ENCODE measurements at places on chromosomes 11 and 22. TPM values are rescaled to one million over a fixed set of nuclear protein-coding genes. Genes with fewer than 3 reads are reported as not detected.
A peak's percentile ranks its signal among the peaks of the same experiment; 100 is the strongest.

Gene INPP5J
- 0.16 TPM for total RNA-seq

Gene DDTL
- total RNA-seq, result 3.1 TPM

Gene PHRF1
- 42.7 TPM for total RNA-seq

Gene P2RY6
- 0.22 TPM for total RNA-seq

Gene PGR
- total RNA-seq, result not detected

Gene OR6X1
- total RNA-seq, result not detected

Gene OR8G5
- total RNA-seq, result not detected

Gene EWSR1
- 382 TPM for total RNA-seq

Gene KREMEN1
- not detected for total RNA-seq

Gene ATP5MG
- 230 TPM for total RNA-seq

DNA sequence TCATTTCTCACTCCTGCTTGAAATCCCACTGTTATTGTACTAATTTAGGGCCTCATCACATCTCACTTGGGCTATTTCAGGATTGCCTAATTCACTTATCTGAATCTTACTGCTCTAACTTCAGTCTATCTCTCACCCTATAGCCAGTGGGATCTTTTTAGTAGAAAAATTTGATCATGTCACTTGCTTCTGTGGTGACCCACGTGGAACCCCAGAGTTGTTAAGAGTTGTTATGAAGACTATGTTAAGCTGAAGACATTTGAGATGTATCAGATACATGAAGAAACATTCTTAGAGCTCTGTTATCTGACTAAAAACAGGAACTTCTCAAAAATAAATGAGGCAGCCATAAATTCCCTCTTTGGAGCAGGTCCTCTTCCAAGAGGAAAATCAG is 1375.6 kb upstream of the TENM4 start:
- peaks cover 22% of the 10 kb centered on the region for H3K4me1 ChIP-seq
- no peaks in the 10 kb centered on the region for H3K27me3 ChIP-seq
- peak overlapping the region; percentile 83 for H3K27ac ChIP-seq

GRCh38 chr11:22337596-22338485 is at the start of gene SLC17A6:
Gene SLC17A6 (plus strand): TSS chr11:22338381. CDS start chr11:22338534, 153 bp downstream.
- H3K27ac ChIP-seq, result no peak within 1 kb of the TSS
- no peaks in the 10 kb centered on the region for H3K36me3 ChIP-seq
- no peak within 1 kb of the TSS for H3K4me3 ChIP-seq
- DNase-seq, result no peak

DNA sequence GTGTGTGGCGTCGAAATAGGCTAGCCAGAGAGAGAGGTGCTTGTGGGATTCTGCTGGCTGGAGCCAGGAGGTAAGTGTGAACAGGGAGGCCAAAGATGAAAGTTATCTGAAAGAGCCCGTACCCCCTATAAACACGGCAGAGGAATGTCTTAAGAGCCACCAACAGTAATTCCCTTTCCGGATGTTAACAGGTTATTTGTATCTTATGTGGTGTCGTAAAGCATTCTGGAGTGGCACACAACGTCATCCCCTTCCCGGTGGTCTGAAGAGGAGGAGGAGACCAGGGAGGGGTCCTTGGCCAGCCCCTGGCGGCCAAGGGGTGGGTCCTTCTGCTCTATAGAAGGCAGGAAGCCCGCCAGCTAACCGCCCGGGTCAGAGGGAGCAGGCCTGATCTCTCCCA is 39.5 kb downstream of the MACROD1 start:
- no peaks in the 10 kb centered on the region for H3K36me3 ChIP-seq
- no peak for DNase-seq
- no peak overlapping the region for H3K27ac ChIP-seq
- peaks cover 2% of the 10 kb centered on the region for H3K27me3 ChIP-seq
- H3K4me3 ChIP-seq, result no peak overlapping the region
- H3K4me1 ChIP-seq, result no peaks in the 10 kb centered on the region

- H3K27me3 ChIP-seq, result peaks cover 10% of the 10 kb centered on the region
- H3K4me1 ChIP-seq, result peaks cover 4% of the 10 kb centered on the region
- H3K36me3 ChIP-seq, result no peaks in the 10 kb centered on the region
- no peak overlapping the region for H3K4me3 ChIP-seq
- DNase-seq, result no peak
- no peak overlapping the region for H3K27ac ChIP-seq
These were observed 20.7 kb upstream of the NFAM1 start for GRCh38 chr22:42452916-42453315.

DNA sequence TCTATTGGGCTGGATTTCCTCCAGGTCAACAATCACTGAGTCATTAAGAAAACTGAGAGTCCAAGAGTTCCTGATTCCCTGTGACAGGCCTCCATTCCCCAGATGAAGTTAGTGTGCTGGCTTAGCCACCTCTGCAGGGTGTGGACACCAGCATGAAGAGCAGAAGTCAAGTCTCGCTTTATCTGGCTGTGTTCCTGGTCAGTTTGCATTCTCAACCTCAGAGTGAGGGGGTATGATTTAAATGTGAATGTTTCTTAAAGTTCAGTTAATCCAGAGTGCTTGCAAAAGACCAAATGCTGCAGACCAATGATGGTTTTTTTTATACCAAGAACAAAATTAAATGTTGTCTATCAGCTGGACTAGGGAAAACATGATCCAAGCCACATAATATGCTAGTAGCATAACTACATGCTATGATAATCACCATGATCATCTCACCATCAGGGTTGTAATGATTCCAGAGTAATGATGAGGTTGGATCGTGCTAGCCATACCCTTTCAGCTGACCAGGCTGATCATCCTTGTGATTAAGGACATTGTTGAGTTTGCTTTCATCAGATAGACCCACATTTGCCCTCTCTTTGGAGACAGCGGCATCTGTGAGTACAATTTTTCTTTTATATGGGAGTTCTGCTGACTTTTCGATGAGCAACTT is 145.8 kb upstream of the ARHGAP20 start:
- H3K27ac ChIP-seq, result no peak overlapping the region
- no peaks in the 10 kb centered on the region for H3K27me3 ChIP-seq
- peaks cover 22% of the 10 kb centered on the region for H3K4me1 ChIP-seq
- H3K4me3 ChIP-seq, result peak overlapping the region; percentile 25
- no peaks in the 10 kb centered on the region for H3K36me3 ChIP-seq

DNA sequence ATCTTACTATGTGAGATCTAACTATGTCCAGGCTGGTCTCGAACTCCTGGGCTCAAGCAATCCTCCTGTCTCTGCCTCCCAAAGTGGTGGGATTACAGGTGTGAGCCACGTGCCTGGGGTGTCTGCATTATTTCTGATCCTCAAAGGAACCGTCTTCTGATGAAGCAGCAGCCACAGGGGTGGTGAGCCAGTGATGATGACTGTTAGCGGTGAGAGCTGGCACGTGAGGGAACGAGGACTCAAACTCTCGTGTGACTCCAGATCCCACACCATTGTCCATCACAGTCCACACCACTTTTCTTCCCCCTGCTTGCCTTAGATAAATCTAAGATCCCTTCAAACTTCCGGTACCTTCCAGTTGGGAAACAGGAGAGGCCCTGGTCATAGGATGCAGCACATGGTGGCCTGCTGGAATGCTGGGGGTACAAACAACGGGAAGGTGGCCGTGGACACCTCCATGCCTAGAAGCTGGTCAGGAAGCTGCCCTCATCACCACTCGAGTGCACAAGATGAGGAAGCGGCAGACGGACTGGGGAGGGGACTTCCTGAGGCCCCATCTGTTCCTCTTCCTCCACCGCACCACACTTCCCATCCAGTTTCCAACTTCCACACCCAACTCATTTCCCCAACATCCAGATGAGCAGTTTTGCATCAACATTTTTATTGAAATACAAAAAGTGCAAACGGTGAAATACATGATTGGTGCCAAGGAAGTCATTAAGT is 23.8 kb downstream of the ARHGAP1 start:
- H3K4me1 ChIP-seq, result peaks cover 31% of the 10 kb centered on the region
- H3K36me3 ChIP-seq, result peaks cover 70% of the 10 kb centered on the region
- H3K27me3 ChIP-seq, result no peaks in the 10 kb centered on the region
- no peak for DNase-seq
- H3K4me3 ChIP-seq, result peak overlapping the region; percentile 28

DNA sequence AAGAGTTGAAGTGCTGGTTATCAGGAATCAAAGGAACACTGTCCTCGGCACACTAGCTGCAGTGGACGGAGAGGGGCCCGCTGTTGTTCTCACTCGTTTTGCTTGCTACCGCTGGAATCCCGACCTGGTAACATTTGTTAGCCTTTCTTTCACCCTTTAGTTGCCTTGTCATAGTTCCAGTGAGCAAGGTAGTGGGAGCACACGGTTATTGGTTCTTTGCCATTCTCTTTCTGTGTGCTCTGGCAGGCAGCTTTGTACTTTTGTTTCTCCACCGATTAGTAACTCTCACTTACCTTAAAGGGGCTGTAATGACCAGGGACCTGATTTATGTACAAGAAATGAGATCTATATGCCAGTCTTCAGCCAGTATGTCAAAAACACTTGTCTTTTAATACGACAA is 1.8 kb downstream of the DEPDC7 start:
- no peak overlapping the region for H3K4me3 ChIP-seq
- no peak overlapping the region for H3K27ac ChIP-seq
- H3K4me1 ChIP-seq, result peaks cover 9% of the 10 kb centered on the region
- no peaks in the 10 kb centered on the region for H3K36me3 ChIP-seq
- DNase-seq, result no peak
- H3K27me3 ChIP-seq, result peaks cover 43% of the 10 kb centered on the region

DNA sequence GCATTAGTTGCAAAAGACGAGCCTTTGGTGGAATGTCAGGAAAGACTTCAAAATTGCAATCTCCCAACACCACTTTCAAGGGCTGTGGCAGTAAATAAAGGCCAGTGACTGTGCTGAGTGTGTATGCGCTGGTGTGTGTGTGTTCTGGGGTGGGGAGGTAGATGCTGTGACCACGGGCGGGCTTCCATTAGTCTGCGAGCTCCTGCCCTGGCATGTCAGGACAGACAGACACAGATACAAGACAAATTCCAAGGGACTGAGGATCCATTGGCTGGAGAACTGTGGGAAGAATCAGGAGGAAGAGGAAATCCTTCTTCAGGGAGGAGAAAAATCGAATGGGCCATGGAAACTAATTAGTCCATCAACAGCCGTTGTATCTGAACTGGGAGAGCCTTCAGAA is 83.6 kb downstream of the FEZ1 start:
- H3K4me1 ChIP-seq, result no peaks in the 10 kb centered on the region
- no peak overlapping the region for H3K27ac ChIP-seq
- DNase-seq, result no peak
- no peaks in the 10 kb centered on the region for H3K36me3 ChIP-seq

GRCh38 chr11:125454047-125454446 is 42.0 kb downstream of the FEZ1 start:
- peaks cover 4% of the 10 kb centered on the region for H3K4me1 ChIP-seq
- H3K36me3 ChIP-seq, result no peaks in the 10 kb centered on the region
- DNase-seq, result no peak
- H3K4me3 ChIP-seq, result no peak overlapping the region
- no peaks in the 10 kb centered on the region for H3K27me3 ChIP-seq
- no peak overlapping the region for H3K27ac ChIP-seq

DNA sequence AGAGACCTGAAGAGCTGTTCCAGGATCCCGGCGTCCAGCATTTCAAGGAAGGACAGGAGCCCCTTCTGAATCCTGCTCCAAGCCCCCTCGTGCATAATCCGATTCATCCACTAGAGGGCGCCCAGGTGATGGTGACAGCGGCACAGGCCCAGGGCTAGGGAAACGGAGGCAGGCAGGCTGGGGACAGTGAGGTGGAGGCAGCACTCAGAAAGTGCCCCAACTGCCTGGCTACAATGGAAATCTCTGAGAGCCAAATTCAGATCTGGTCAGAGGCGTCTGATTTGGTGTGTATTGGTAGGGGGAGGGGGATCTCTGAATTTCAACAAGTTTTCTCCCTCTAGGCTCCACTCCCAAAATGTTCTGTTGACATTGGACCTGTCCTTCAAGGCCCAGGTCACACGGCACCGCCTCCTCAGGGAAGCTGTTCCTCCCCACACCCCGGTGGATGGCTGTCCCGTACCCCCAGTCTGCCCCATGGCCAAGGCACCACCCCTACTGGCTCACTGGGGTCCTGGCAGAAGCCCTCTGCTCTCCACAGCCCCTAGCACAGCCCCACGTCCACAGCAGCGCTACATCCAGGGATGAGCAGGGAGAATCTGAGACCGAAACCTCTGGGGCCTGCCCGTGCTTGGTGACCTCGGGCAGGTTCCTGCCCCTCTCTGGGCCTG is 142.9 kb downstream of the CRYBB2 start:
- peak; percentile 67 for DNase-seq
- H3K4me3 ChIP-seq, result no peak overlapping the region
- peaks cover 2% of the 10 kb centered on the region for H3K4me1 ChIP-seq
- no peaks in the 10 kb centered on the region for H3K27me3 ChIP-seq
- H3K36me3 ChIP-seq, result peaks cover 30% of the 10 kb centered on the region
- no peak overlapping the region for H3K27ac ChIP-seq

DNA sequence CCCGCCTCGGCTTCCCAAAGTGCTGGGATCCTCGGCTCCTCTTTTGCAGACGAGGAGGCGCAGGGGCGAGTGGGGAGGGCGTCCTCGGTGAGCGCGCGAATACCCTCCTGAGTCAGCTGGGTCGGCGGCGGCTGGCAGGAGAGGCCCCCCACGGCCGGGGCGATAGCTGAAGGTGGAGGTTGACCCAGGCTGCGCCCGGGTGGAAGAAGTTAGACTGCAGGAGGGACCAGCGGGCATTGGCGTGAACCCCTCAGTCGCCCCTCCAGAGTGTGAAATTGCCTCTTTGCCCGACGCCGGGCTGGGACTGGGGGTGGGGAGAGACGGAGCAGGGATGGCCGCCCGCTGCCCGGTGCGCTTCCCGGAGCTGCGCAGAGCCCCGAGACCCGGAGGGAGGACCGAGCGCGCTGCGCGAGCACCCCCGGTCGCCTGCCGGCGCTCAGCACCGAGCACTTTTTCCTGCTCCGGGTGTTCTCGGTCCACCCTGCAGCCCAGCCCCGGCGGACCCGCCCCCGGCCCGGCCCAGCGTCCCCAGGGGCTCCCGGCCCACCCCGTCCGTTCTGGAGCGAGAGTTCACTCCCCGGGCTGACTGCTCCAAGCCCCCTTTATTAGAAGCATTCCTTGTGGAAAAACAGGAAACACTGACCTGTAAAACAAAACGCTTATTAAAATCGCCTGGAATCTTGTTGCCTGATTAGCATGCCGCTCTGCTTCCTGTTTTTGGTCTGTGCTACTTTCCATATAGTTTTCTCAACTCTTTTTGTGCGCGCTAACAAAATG is 13.7 kb upstream of the CPT1A start:
- H3K27ac ChIP-seq, result no peak overlapping the region
- H3K36me3 ChIP-seq, result no peaks in the 10 kb centered on the region
- H3K4me3 ChIP-seq, result peak overlapping the region; percentile 80
- peaks cover 20% of the 10 kb centered on the region for H3K27me3 ChIP-seq
- peak; percentile 24 for DNase-seq

DNA sequence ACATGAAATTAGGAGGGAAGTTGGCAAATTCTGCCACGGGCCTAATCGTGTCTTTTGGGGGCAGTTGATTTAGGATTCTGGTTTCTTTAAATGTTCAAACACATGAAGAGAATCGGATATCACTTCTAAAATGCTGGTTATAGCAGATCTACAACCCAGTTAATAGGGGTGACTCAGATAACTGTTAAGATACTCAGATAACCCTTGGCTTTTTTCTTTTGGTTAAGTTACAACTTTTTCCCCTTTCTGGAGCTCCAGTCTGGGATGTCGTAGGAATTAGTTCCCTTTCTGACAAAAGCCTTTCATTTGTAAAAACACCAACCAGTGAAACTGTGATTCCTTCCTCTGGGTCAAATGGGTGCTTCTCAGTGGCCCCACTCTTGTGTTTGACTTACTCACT is 976 bp downstream of the DEPDC7 start:
- peaks cover 41% of the 10 kb centered on the region for H3K27me3 ChIP-seq
- H3K4me1 ChIP-seq, result peaks cover 13% of the 10 kb centered on the region
- no peaks in the 10 kb centered on the region for H3K36me3 ChIP-seq
- no peak for DNase-seq
- H3K27ac ChIP-seq, result no peak overlapping the region

GRCh38 chr11:32581556-32581955 is 2.1 kb upstream of the EIF3M start:
- H3K27ac ChIP-seq, result no peak overlapping the region
- H3K36me3 ChIP-seq, result peaks cover 13% of the 10 kb centered on the region
- H3K27me3 ChIP-seq, result no peaks in the 10 kb centered on the region
- H3K4me3 ChIP-seq, result no peak overlapping the region
- H3K4me1 ChIP-seq, result peaks cover 29% of the 10 kb centered on the region
